ENCODE measurements at places on chromosomes 7 and 10. TPM values are rescaled to one million over a fixed set of nuclear protein-coding genes. Genes with fewer than 3 reads are reported as not detected.

GRCh38 chr10:124737221-124737620, 7.0 kb downstream of the FAM53B start:
- no peak for DNase-seq

DNA sequence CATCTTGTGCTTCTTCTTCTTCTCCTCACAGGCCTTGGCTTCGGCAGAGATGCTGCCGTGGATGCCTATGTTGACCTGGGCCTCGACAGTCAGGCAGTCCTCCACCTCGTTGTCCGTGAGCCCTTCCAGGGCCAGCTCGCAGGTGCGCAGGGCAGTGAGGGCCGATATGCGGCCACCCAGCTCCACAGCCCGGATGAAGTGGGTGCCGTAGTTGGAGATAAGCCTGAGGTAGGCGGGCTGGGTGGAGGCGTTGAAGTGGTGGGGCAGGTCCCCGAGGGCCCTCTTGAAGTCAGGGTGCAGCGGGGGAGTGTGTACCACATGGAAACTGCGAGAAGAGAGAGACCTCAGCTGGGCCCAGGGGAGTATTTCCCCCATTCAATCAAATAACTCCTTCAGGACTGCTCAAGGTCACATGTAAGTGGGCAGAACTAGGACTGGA, 3.7 kb downstream of the PRF1 start:
- no peak for DNase-seq

The ANKMY2 gene
- total RNA-seq, result 13.2 TPM

- peak; percentile 27 for DNase-seq
Measured at GRCh38 chr10:62076891-62077290, 175.4 kb downstream of the ARID5B start.

The PGAM1 gene
- 772 TPM for total RNA-seq

DNA sequence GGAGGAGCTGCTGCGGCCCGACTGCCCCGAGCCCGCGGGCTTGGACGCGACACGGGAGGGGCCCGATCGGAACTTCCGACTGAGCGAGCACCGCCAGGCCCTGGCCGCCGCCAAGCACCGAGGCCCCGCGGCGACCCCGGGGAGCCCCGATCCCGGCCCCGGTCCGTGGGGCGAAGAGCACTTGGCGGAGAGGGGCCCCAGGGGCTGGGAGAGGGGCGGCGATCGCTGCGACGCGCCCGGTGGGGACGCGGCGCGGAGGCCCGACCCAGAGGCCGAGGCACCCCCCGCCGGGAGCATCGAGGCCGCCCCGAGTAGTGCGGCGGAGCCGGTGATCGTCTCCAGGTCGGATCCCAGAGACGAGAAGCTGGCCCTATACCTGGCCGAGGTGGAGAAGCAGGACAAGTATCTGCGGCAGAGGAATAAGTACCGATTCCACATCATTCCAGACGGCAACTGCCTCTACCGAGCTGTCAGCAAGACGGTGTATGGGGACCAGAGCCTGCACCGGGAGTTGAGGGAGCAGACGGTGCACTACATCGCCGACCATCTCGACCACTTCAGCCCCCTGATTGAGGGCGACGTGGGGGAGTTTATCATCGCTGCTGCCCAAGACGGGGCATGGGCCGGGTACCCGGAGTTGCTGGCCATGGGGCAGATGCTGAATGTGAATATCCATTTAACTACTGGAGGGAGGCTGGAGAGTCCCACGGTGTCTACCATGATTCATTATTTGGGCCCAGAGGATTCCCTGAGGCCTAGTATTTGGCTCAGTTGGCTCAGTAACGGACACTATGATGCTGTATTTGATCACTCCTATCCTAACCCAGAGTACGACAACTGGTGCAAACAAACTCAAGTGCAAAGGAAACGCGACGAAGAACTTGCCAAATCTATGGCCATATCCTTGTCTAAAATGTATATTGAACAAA, 1.4 kb downstream of the OTUD1 start:
- DNase-seq, result no peak

The NXPH1 gene
- not detected for total RNA-seq

- DNase-seq, result no peak
Measured at GRCh38 chr10:58477902-58478301, 34.8 kb upstream of the BICC1 start.

The ZNF487 gene
- 0.81 TPM for total RNA-seq

The SFTPA2 gene
- not detected for total RNA-seq

The SEMA4G gene
- total RNA-seq, result 1.2 TPM

The SLC16A9 gene
- total RNA-seq, result 3.5 TPM

DNA sequence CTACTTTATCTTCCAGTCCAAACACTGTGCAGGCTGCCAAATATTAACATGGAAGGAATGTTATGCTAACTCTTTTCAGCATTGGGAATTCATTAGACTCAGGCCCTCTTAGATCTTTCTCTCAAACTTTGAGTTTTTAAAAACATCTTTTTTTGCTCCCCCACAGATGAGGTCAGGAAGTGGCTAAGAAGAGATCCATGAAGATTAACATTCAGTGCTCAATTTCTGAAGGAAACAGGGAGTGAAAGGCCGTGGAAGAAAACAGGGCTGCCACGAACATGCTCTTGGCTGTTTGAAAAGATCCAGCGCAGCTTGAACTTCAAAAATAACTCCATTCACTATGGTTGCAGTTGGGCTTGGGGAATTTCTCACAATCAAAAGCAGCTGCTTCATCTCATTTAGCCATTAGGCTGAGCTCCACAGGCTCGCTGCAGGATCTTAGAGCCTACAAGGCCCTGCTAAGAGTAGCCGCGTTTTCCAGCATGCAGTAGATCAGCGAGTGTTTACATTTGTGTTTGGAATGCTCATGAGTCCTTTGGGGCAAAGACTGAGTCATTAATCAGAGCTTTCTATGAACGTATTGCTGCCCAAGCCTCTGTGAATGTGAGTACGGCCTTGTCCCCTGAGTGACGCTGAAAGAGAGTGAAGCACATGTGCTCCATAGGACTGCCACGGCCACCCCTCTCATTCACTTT, 41.2 kb upstream of the TNS3 start:
- DNase-seq, result no peak

DNA sequence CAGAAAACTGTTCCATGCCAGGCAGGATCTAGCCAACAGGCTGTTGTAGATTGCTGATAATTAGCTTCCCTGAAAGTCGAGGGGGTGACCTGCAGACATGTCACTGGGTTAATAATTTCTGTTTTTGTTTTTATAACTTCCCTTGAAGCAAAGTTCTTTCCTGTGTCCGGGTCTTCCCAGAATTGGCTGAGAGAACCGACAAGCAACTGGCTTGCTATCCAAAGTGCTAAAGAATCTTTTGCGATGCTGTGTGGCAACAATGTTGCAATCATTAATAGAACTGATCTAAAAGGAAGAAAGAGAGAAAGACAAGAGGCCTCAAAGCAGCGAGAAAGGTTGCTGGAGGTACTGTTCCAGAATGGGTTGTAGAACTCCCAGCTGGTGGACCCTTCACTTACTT, 132.1 kb upstream of the DPP6 start:
- no peak for DNase-seq

The AGAP6 gene
- total RNA-seq, result 3.4 TPM

DNA sequence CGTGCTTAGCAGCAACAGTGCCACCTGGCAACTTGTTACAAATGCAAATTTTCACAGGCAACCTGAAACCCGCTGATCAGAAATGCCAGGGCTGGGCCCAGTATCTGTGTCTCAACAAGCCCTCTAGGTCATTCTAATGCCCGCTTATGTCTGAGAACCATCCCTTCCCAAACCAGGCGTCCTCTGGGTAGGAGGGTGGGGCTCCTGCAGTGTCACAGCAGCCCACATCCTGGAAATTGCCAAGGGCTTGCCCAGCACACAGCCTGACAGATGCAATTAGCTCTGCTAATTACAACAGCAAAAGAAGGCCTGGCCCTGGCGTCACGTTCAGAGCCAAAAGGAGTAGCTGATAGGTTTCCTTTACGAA, 15.9 kb downstream of the ITPRIP start:
- DNase-seq, result no peak

The AMZ1 gene
- 0.22 TPM for total RNA-seq

GRCh38 chr10:1400101-1401070, 336.9 kb downstream of the ADARB2 start:
- no peak for DNase-seq

The WDFY4 gene
- total RNA-seq, result not detected

GRCh38 chr10:12835709-12836108, 165.8 kb downstream of the CCDC3 start:
- no peak for DNase-seq

The LGI1 gene
- total RNA-seq, result not detected

The MACROH2A2 gene
- 62.8 TPM for total RNA-seq

DNA sequence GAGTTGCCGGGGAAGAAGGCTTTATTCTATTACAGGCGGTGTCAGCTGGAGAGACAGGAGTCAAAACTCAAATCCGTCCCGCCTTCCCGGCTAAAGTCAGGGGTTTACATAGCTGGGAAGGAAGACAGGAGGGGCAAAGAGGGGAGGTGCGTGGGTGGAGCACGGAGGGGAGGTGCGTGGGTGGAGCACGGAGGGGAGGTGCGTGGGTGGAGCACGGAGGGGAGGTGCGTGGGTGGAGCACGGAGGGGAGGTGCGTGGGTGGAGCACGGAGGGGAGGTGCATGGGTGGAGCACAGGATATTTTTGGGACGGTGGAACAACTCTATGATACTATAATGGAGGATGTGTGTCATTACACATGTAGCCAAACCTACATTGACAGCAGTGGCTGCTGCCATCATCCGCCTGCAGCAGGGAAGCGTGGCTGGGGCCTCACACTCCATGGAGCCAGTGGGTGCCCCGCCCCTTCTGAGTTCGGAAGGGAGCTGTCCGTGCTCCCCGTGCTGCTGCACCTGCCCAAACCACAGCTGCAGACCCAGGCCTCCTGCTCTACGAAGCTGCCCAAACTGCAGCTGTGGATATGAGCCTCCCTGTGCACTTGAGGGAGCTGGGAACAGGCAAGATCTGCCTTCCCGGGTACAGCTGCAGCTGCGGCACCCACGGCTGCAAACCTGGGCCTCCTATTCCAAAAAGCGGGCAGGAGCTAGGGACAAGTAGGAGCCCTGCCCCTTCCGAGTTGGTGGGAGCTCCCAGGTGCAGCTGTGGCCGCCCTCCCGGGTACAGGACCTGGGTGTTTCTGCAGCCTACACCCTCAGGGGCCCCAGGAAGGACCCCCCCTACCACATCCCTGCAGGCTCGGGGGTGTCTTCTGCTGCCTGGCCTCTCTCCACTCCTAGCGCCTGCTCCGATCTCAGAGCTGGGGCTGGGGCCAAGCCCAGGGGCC, 119.4 kb downstream of the DYNC2I1 start:
- no peak for DNase-seq

- no peak for DNase-seq
Measured at GRCh38 chr7:12458520-12459131, 55.0 kb upstream of the VWDE start.

DNA sequence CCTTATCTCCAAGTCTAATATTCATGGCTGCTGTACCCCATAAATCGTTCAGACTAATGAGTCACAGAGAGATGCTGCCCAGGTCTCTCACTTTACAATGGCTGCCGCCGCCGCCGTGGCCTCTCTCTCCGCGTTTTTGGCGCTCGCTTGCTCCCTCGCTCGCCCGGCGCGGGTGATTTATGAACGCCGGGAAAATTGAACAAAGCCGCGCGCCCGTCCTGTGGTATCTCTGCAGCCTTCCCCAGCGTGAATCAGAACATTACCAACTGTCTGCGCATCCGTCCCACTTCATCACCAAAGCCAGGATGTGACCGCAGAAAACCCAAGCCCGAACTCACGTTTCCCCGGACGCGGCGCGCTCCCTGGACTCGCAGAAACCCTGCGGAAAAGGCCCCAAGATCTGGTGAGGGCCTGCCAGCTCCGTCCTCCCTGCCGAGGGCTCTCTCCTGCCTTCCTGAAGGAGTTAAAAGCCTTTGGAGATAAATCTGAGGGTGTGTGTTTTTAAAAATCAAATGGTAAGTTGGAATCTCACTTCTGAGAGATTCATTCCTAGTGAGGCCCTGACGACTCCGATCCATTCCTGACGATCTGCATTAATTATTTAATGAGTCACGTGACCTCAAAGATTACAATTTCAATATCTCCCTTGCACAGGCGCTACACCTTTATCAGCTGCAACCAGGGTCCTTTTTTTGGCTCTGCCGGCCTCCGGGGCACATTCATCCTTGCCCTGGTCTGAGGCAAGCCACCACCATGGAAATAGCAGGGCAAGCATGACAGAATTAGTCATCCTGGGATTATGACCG, 6.3 kb downstream of the HOXA4 start:
- DNase-seq, result no peak

The WIPF3 gene
- 0.36 TPM for total RNA-seq

- DNase-seq, result no peak
Measured at GRCh38 chr10:6052247-6053221, 9.6 kb downstream of the IL2RA start.

The SLC18A3 gene
- not detected for total RNA-seq

- no peak for DNase-seq
Measured at GRCh38 chr10:132269266-132270230, 38.2 kb downstream of the STK32C start.

The ZNF511 gene
- 59.6 TPM for total RNA-seq

GRCh38 chr7:37342688-37343471, 105.8 kb downstream of the ELMO1 start:
- DNase-seq, result no peak

The LDB3 gene
- not detected for total RNA-seq

The C7orf57 gene
- total RNA-seq, result not detected

The LLCFC1 gene
- not detected for total RNA-seq

- DNase-seq, result no peak
Measured at GRCh38 chr7:149256568-149256967, 5.4 kb upstream of the ZNF783 start.

GRCh38 chr7:45971661-45972175, 50.6 kb upstream of the IGFBP3 start:
- no peak for DNase-seq

DNA sequence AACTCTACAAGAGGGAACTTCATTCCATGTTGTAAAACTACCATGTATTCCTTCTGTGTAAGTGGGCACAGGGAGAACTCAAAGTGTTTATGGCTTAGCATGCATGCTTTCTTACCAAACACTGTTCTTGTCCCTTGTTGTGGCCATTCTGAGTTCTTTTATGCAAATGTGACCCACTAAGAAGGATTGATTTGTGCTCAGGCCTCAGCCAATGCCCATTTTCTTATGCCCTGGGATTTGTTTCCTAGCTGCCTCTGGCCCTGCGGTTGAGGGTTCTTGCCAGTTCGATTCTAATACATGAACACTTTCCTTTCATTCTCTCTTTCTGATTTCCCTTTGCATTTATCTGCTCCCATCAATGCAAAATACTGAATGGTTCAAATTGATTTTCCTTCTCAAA, 316.7 kb downstream of the NRG3 start:
- no peak for DNase-seq

The DENND2A gene
- total RNA-seq, result 27.6 TPM

- DNase-seq, result no peak
Measured at GRCh38 chr7:116337800-116338199, 127.5 kb downstream of the TES start.

The AMPH gene
- 0.07 TPM for total RNA-seq

- DNase-seq, result no peak
Measured at GRCh38 chr7:93350338-93350737, 118.2 kb downstream of the VPS50 start.

DNA sequence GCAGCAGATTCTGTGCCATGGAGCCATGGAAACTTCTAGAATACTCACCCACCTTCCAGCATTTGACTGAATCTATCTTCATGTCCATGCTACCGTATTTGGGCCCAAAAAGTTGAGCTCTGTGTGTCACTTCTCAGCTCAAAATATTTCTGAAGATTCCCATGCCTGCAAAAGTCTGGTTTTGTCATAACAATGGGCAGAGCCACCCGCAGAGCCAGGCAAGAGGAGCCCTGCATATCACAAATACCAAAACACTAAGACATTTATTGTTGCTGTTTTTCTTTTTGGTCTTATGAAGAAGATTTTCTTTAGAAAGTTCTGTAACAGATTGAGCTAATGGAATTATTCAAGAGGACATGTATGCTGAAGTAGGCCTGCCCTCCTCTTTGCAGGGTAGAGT, 68.1 kb downstream of the PRTFDC1 start:
- DNase-seq, result no peak
